ENCODE measurements at places on chromosomes 5 and 9.

DNA sequence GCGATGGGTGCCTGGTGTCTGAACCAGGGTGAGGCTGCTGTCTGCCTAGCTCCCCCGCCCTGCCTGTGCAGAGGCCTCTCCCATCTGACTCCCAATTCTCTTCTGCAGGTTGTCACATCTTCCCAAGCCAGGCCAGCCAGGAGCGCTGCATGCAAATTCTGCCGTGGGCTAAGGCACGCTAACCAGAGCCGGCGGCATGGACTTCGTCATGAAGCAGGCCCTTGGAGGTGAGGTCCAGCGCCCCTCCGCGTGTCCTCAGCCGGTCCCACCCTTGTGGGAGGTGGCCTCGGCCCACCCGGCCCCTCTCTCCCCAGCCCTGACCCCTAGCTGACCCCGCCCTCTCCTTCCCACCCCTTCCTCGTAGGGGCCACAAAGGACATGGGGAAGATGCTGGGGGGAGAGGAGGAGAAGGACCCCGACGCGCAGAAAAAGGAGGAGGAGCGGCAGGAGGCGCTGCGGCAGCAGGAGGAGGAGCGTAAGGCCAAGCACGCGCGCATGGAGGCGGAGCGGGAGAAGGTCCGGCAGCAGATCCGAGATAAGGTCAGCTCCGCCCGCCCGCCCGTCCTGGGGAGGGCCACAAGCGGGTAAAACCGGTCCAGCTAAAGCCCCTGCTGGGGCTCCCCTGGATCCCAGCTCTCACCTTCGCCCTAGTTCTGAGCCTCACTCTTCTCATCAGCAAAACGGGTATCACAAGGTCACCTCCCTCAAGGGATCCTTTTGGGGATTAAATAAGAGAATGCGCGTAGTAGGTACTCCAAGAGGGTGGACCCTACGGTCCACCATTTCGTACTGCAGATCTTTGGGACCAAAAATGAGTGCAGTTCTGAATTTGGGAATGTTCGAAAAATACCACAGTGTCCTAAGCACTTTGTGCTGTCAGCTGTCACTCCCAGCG lies 7.4 kb downstream of the CPLX2 start:
- DNase-seq, result no peak

GRCh38 chr5:123436201-123436600 lies 13.0 kb upstream of the CEP120 start:
- DNase-seq, result no peak

GRCh38 chr5:42595597-42595996 lies 161.0 kb upstream of the CCDC152 start:
- no peak for DNase-seq

- no peak for DNase-seq
Measured at GRCh38 chr9:135413461-135413860, 66.1 kb upstream of the PPP1R26 start.

DNA sequence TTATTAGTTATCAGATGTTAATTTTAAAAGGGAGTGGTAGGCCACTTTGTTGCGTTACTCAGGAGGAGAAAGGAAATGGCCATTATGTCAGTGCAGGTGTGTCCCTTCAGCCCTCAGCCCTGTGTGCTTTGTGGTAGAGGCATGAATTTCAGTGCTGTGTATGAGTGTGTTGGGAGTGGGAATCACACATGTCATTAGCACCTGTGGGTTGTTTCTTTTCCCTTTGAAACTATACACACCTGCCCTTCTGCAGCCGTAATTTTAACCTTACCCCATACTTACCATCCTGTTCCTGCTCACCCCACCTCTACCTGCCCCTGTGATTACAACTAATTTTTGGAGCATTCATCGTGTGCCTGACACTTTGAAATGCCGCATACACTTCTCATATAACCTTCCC lies 156.4 kb downstream of the ARHGAP26 start:
- DNase-seq, result no peak

DNA sequence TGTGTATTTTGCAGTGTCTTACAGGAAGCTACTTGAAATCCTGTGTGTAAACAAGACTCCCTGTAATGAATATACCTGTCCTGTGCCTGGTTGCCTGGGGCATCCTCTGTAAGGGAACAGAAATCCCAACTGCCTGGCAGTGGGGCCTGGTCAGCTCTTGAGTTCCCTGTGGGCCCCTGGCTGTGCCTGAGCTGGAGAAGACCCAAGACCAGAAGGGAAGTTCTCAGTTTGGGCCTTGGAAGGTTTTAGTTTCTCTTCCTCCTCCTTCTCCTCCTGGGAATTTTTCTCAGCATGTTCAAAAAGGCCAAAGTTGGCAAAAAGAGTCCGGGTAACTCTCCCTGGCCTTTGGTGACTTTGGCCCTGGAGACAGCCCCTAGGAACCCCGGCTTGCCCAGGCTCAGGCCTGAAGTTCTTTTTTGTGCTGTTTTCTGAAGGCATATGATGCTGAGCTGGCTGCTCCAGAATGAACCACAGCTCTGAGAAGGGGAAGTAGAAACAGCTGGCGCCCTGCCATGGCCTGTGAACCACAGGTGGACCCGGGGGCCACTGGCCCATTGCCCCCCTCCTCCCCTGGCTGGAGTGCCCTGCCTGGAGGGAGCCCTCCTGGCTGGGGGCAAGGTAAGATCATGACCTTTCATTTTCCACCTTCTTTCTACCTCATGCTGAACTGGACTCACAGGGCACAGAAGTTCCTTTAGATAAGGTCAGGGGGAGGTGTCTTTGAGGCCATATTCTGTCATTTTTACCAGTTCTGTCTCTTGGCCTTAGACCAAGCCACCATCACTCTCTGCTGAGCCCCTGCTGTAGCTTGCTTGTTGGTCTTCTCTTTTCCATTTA lies 5.8 kb downstream of the TMEM268 start:
- DNase-seq, result no peak

DNA sequence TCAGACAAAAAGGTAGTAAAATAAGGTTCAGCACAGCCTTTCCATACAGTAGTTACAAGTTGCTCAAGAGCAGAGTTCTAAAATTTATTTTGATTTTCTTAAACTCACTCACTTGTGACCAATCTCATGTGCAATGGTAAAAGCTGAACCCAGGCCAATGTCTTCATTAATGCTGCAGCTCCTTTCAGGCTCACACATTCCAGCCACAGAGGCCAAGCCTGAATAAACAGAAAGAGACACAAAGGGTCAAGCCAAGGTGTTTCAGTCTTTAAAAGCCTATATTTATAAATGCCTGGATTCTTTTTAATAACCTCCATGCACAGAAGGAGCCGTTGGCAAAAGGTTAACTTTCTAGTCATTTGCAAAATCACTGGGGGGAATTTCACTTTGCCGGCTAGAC lies 152.5 kb downstream of the ADAMTS6 start:
- no peak for DNase-seq

GRCh38 chr9:19495186-19496028 lies 86.6 kb downstream of the ACER2 start:
- no peak for DNase-seq

DNA sequence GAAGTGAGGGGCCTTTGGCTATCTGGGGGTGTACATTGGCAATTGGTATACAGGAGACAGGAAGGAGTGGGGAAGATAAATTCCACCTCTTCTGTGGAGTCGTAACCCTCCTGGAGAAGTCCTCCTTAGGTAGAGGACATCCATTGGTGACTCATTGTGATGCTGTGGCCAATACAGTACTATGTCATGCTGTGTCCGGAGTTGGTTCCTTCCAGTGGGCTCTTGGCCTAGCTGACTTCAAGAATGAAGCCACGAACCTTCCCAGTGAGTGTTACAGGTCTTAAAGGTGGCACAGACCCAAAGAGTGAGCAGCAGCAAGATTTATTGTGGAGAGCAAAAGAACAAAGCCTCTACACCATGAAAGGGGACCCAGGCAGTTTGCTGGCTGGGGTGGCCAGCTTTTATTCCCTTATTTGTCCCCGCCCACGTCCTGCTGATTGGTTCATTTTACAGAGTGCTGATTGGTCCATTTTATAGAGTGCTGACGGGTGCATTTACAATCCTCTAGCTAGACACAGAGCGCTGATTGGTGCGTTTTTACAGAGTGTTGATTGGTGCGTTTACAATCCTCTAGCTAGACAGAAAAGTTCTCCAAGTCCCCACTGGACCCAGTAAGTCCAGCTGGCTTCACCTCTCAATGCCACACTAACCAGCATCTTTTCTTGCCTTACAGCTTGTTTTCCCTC lies 37.3 kb upstream of the FBP1 start:
- DNase-seq, result no peak

DNA sequence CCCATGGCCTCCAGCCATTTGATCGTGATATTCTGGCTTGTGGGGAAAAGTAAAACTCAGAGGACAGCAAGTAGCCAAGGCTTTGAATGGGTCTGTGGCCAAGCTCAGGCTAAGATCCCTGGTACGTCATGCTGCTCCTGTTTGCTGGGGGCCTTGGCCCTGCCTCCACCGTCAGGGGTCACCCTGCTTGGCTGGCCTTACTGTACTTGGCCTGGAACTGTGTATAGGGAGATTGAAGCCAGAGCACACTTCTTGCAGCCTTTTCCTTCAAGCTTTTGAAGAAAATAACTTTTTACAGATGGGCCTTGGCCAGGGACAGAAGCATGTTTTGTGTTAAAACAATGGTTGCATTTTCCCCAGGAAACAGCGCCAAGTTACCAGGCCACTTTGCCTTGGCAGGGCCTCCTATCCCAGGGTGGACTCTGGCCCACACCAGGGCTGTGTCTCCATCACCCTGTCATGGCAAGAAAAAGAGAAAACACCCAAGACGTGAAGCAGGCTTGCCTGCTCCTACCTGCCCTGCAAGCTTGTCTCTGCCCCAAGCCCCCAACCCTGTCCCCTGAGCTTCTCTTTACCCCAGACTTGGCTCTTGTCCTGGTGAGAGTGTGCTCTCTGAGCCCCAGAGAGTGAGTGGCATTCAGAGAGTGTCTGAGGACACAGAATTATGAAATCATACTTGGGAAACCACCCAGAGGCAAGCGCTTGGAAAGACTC lies 286.9 kb downstream of the GADD45G start:
- no peak for DNase-seq

DNA sequence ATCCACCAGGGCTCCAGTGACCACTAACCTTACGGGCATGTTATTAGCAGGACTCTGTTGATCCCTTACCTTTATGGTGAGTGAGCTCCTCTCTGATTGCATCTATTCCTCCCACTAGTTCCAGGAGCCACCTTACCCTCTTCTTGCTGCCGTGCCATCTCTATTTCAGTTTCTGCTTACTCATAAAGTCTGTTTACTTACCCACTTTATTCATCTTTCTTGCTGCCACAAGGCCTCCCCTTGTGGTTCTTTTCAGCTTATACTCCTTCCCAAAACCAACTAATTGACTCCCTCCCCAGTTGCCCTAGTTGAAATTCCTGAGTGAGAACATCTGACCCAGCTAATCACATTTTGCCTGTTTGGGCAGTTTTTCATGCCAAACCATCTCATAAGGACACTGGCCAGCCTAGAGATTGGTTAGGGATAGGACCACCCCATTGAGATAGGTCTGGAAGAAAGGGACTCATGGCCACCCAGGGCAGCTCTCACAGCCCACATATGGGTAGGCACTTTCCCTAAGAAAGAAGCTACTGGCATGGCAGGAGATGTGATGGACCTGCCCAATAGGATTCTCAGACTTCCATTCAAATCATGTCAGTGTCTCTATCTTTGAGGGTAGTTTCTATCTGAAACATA lies 412.7 kb downstream of the EFNA5 start:
- DNase-seq, result no peak

DNA sequence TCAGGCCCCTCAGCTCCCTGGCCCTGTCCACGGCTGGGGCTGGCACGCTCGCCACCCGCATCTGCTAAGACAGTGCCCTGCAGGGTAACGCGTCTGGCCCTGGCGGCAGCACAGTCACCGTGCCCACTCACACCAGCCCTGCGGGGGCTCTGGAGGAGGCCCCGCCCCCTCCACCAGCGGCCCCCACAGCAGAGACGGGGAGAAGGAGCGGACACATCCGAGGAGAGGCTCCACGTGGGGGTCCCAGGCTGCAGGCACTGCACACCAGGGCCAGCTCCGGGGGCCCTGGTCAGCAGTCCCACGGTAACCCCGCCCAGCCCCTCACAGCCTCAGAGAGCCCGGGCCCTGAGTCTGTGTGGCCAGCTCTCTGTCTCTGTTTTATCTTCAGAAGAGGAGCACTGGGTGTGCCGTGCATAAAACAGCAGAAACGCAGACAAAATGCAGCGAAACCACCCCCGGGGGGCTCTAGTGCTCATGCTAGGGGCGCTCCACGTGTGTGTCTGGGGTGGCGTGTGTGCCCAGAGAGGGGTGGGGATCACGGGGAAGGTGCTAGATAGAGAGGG lies 47.5 kb upstream of the NRARP start:
- no peak for DNase-seq
